Activated T-cell treated with anti-CD3 and anti-CD28 coated beads, Interleukin-2, amount 50 U/mL, for 1 hour (primary cell): ENCODE measurements at places on chromosomes 6 and 20.

DNA sequence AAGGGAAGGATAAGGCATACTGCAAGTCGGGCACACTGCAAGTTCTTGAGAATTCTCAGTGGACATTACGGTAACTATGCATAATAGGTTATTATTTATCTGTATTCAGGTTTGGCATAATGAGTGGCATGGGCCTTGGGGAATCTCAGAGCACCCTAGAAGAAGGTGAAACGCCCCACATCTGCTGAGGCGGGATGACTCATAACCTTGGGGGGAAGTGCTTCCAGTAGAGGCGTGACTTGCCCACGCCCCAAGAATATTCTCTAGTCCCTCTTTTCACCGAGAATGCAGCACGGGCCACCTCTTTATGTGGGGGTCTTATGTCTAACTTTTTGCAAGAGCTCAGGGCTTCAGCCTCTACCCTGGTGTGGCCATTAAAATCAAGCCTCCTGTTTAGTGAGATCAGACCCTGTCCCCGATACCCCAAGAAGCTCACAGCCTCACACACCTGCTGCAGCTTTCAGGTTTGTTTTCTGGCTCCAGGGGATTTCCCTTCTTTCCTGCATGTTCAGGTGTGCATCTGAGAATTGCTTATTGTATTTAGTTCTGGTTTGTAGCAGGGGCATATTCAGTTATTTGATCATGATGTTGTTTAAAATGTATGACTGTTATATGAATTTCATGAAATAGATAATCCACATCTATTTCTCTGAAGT lies 19.1 kb downstream of the ZFP64 start:
- no peak for DNase-seq

DNA sequence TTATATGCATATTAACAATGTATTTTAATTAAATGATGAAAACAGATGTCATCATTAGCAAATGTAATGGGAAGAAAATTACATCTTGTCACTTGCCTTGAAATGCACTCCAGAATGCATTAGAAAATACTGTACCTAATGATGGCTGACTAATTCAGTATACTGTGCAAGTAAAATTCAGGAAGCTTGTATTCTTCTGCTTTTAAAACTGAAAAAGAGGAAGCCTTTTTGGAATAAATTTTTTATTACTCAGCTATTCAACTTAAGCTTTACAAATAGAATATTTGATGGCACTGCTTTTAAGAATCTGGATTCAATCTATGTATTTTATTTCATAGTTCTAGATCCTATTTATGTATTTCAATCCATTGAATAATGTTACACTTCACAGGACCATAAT lies 195.5 kb downstream of the RIMS1 start:
- DNase-seq: no peak

GRCh38 chr6:111573892-111574797 lies 31.5 kb downstream of the TRAF3IP2 start:
- DNase-seq: no peak

GRCh38 chr20:57649617-57650015 lies 29.4 kb upstream of the ZBP1 start:
- DNase-seq: no peak

DNA sequence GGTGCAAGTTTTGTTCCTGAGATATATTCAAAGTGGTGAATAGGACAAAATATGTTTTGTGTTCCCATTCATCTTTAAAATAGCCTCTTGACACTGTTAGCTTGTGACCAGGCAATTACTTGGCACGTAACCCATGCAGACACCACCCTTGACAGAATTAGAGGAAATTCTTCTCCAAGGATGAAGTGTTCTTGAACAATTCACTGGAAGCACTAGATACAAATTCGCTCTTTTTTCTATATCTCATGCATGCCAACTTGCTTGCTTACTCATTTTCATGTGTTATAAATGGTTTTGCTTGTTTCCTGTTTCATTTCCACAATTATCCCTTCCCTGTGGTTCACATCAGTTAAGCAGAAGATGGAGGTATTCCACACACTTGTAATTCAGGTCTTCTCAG lies 105.2 kb upstream of the MAN1A1 start:
- no peak for DNase-seq

DNA sequence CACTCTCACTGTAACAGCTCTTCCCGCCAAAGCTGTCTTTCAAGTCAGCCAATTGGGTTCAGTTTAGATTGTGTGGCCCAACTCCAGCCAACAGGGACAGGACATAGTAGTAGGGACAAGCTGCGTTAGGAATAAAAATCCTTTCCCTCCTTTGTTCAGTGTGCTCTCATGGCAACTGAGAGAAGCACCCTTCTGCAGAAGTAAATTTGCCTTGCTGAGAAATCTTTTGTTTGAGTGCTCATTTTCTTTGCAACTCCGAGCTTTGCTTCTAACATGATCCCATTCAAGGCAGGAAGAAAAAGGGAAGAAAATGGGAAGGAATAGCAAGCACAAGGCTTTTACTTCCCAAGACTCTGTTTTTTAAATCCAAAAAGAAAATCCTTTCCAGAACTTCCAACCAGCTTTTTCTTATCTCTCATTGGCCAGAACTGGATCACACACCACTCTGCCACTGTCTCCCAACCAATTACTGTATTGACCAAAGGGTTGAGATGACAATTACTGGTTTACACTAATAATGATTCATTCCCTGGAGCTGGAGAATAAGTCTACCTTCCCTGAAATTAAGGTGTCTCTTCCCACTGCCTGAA lies 52.7 kb downstream of the STX11 start:
- DNase-seq: no peak

DNA sequence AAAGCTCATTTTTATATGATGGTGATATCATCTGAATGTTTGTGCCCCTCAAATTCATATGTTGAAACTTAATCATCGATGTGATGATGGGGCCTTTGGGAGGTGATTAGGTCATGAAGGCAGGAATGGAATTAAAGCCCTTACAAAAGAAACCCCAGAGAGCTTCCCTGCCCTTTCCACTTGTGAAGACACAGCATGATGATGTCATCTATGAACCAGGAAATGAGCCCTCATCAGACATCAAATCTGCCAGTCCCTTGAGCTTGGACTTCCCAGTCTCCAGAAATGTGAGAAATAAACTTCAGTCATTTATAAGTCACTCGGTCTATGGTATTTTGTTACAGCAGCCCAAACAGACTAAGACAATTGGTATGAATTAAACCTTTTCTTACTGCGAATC lies 153.1 kb downstream of the MYB start:
- DNase-seq: no peak

GRCh38 chr20:51563486-51564332 lies 21.2 kb upstream of the NFATC2 start:
- no peak for DNase-seq

DNA sequence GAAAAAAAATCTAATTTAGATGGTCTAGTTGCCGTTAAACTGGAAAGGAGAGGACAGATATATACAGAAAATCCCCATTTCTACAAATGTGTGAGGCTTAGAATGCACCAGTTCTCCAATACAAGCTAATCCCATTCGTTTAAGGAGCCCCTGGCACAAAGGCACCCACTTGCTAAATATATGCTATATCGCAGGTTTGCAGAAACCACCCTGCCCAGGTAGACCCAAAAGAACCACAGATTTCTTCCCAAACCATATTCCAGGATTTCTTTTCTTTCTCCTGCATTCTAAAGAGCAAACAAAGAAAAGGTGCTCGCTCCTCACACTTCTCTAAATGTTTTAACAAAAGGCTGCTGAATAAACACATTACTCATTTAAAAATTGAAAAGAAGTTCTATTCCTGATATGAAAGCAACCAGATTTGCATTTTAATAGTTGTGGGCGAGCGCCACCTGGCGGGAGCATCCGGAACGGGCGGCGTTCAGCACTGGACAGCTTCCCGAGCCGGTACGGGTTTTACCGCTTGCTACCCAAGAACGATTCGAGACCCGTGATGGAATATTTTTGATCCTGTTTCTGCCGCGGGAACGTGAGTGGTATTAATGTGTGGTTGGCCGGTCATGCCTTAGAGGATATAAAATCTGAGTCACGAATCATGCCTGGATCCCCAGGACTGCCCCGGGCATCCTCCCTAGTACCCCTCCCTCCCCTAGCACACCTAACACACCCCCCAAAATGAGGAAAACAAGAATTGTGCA lies 2.1 kb downstream of the PTPRT start:
- peak; percentile 45 for DNase-seq

DNA sequence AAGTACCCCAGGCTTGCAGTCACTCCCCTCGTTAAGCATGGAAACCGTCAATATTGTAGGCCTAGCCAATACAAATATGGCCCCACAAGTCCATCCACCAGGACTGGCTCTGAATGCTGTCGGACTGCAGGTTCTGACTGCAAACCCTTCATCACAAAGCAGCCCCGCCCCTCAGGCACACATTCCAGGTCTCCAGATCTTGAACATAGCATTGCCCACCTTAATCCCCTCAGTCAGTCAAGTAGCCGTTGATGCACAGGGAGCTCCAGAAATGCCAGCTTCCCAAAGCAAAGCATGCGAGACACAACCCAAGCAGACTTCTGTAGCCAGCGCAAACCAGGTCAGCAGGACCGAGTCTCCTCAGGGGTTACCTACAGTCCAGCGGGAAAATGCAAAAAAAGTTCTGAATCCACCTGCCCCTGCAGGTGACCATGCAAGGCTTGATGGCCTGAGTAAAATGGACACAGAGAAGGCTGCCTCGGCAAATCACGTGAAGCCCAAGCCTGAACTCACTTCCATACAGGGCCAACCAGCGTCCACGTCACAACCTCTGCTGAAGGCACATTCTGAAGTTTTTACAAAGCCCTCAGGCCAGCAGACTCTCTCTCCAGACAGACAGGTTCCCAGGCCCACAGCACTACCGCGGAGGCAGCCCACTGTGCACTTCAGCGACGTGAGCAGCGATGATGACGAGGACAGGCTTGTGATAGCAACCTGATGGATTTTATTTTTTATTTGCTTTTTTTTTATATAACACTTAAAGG lies 126.2 kb upstream of the EDN1 start:
- DNase-seq: no peak

GRCh38 chr6:81655696-81656095 lies 96.8 kb downstream of the TENT5A start:
- DNase-seq: no peak

GRCh38 chr6:51844336-51844735 lies 243.1 kb downstream of the PKHD1 start:
- no peak for DNase-seq
